ENCODE measurements at places on chromosomes 16 and 17.

- no peak for DNase-seq
These were observed 2.9 kb upstream of the PSMC5 start for GRCh38 chr17:63824362-63824761.

DNA sequence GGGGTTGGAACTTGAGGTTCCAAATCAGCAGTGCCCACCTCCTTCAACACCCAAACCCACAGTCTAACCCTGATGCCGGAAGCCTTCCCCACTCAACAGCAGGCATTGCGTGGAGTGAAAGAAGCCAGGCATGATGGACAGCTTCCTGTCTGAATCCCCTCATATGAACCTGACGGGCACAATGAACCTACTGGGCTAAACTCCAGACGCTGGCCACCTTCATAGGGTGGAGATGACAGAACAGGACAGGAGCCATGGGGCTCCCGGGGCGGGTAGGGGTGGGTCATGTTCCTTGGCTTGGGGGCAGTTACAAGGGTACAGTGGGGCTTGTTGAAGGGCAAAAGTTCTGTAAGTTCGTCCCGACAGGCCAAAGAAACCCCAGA is 460 bp upstream of the HSBP1 start:
- no peak for DNase-seq

- DNase-seq, result no peak
These were observed 6.1 kb downstream of the DRC3 start for GRCh38 chr17:17978481-17979424.

GRCh38 chr17:67365738-67366192 is 612 bp downstream of the PSMD12 start:
- DNase-seq, result peak; percentile 60

- peak; percentile 93 for DNase-seq
These were observed 50.5 kb downstream of the MYO18A start for GRCh38 chr17:29129731-29130130.

DNA sequence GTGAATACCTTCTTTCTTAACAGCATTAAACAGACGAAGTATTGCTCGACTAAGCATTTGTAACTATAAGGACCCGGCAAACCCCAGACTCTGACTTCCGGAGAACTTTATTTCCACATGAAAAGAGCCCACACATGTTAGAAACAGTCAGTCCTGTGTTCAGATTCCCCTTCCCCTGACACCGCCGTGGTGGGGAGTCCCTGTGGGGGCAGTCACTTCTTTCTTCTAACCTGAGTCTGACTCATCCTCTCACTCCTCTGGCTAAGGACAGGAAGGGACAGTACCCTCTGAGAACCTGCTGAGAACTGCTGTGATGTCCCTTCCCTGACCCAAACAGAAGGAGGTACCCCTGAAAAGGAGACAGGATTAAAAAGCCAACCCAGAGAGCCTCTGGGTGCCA is 165.1 kb downstream of the XYLT1 start:
- no peak for DNase-seq

Measured in gastrocnemius medialis (tissue), 4 donors.